RWPE1 (cell line): ENCODE measurements at places on chromosomes 7 and 10.

- DNase-seq: no peak
Measured at GRCh38 chr10:127115100-127115499, 81.3 kb downstream of the INSYN2A start.

DNA sequence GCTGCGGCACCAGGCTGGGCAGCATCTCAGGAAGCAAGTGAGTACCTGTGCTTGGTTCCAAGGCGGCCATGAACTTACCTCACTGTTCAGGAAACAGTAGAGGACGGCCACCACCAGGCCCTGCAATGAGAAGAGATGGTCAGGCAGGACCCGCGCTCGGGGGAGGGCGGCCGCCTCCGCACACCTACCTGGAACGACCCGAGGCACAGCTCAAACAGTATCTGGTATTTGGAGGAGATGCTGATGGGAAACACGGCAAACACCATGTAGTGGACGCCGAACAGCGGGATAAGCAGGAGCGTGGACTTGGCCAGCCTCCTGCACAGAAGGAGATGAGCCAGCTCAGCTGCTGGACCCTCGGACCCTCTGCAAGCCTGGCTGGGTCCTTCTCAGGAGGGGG is 112.9 kb downstream of the VIPR2 start:
- DNase-seq: no peak

GRCh38 chr10:15763006-15763405 is 43.3 kb upstream of the ITGA8 start:
- no peak for DNase-seq

DNA sequence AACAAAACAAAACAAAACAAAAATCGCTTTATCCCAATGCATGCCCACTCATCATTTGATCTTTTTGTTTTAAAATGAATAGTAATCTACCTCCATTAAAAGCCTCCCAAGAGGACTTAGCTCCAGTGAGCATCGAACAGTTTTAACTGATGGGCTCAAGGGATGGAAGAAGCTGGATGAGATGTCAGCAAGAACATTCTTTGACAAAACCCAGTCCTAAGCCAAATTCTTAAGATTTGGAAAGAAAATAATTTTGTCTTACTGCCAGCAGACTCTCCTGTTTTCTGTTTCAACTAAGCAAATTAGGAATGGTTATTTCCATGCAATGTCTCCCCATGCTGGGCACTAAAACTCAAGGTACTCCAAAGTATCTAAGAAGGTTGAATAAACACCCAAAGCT is 127.3 kb downstream of the RNLS start:
- DNase-seq: no peak

GRCh38 chr10:110163192-110163773 is 44.1 kb upstream of the MXI1 start:
- DNase-seq: no peak

DNA sequence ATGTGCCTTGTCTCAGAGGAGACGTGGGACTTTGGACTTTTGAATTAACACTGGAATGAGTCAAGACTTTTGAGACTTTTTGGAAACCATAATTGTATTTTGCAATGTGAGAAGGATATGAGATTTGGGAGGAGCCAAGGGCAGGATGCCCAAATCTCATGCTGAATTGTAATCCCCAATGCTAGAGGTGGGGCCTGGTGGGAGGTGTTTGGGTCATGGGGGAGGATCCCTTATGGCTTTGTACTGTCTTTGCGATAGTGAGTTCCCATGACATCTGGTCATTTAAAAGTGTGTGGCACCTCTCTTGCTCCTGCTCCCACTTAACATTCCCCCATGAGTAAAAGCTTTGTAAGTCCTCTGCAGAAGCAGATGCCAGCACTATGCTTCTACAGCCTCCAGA is 39.2 kb downstream of the DNAJC9 start:
- no peak for DNase-seq

GRCh38 chr10:90960355-90960814 is 39.5 kb upstream of the ANKRD1 start:
- DNase-seq: peak; percentile 48

- DNase-seq: no peak
Measured at GRCh38 chr7:22712999-22713398, 14.0 kb upstream of the IL6 start.

DNA sequence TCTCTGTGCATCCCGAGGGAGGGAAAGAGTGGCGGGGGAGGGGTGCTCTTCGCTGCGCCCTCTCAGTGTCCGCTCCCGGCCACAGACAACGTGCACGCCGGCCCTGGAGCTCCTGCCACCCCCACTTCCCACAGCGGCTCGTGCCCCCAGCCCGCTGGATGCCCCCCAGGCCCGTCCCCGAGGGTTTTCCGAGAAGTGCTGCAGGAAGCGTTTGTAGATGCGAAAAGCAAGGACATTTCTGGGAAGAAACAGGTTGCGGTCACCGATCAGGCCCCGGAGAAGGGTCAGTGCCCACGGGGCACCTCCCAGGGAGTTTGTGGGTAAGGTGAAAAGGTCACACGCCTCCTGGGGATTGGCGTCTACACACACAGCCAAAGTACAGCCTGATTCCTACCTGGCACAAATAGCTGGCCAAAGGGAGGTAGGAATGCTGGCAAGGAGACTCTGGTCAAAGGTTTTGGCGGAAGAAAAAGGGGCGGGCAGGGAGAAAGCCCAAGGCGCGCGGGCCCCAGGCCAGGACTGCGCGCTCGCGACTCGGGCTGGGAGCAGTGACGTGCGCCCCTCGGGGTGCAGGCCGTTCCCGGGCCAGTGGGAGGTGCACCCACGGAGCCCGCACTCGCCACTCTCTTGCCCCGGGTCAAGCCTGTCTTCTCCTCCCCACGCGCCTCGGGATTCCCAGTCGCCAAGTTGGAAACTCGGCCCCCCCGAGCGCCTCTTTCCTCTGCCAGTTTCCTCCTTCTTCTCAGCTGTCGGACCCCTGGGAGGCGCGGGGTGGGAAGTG is 1.5 kb upstream of the NRP1 start:
- DNase-seq: peak; percentile 50

DNA sequence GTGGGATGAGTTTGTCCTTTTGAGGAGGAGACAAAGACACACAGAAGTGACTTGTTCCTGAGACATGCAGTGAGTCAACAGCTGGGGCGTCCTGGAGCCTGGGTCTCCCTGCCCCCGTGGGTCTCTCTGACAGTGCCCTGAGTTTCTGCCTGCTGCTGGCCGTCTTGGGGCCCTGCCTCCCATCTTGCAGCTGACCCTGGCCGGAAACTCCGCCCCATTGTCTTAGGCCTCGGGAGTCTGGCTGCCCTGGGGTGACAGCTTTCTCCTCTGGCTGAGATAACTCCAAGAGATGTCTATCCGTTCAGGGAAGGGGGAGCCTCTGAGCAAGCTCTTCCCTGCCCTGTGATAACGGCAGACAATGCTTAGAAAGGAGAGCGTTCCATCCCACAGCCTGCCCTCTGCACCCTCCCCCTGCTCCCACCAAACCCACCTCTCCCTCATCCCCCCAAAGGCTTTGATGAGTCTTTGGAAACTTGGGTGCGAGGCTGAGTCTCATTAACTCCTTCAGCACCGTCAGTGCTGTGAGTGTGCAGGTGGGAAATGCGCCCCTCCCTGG is 69.5 kb upstream of the PODXL start:
- DNase-seq: peak; percentile 37

DNA sequence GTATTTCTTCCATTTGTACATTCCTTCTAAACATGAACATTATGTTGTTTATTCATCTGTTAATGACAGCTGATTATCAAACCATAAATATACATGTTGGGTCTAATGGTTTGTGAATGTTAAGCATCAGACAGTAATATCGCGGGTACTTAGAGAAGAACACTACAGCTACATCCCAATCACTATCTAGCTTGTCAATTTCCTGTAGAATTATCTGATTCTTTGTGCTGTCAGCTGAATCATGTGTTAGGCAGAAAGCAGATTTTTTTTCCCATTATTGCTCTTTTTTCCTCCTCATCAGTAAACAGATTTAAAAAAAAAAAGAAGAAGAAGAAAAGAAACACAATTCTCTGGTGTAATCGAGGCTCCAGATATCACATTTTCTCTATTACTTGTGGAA is 183.6 kb upstream of the CTBP2 start:
- no peak for DNase-seq

- DNase-seq: no peak
Measured at GRCh38 chr7:46741938-46742540, 821.0 kb upstream of the IGFBP3 start.

DNA sequence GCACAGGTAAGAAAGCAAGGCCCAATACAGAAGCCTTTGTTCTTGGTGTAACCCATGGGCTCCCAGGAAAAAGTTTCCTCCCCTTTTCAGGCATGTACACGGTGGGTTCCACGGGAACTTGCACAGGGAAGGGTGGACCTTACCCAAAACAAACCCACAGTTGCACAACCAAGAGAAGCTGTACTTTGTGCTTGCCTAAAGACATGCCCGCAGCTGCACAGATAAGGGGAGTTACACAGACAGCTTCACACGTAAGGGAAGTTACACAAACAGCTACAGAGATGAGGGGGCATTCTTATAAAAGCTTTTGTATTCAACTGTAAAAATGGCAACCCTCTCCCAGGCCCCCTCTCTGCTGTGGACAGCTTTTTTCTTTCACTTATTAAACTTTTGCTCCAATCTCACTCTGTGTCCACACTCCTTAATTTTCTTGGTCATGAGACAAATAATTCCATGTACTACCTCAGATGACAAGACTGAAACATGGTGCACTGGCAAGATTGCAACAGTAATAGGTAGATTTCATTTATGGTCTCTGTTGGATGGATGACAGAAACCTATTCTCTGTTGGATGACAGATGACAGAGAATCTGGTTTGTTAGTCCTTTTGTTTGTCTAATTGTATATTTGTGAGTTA is 72.9 kb downstream of the ATE1 start:
- no peak for DNase-seq

DNA sequence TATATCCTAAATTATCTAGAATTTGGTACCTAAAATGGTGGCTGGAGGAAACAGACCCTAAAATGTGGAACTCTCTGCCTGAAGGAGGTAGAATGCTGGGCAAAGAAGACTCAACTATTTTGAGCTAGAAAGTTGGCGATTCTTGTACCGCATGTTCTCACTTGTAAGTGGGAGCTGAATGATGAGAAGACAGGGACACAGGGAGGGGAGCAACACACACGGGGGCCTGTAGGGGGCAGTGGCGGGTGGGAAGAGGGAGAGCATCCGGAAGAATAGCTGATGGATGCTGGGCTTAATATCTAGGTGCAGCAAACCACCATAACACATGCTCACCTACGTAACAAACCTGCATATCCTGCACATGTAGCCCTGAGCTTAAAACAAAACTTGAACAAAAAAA is 250.6 kb downstream of the CALN1 start:
- no peak for DNase-seq

DNA sequence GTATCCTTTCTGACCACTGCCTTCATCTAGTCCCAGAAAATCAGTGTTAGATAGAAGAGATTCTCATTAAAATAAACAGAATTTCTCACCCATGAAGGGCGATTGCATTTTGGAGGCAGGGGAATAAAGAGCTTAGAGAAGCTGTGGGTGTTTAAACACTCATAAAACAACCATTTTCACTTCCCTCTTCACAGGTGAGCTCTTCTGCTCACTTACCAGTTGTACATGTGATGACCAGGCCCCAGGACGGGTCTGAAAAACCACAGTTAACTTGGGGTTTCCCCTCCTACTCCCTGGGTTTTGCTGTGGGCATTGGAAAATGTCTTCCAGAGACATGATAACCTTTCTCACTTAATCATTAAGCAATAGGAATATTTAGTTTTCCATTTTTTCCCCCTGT is 411.6 kb upstream of the DPP6 start:
- no peak for DNase-seq

GRCh38 chr7:69817121-69817520 is 218.8 kb downstream of the AUTS2 start:
- DNase-seq: no peak

- DNase-seq: peak; percentile 73
Measured at GRCh38 chr10:28291881-28292297, 11.0 kb downstream of the MPP7 start.

- DNase-seq: no peak
Measured at GRCh38 chr7:35386816-35387706, 133.2 kb upstream of the TBX20 start.

DNA sequence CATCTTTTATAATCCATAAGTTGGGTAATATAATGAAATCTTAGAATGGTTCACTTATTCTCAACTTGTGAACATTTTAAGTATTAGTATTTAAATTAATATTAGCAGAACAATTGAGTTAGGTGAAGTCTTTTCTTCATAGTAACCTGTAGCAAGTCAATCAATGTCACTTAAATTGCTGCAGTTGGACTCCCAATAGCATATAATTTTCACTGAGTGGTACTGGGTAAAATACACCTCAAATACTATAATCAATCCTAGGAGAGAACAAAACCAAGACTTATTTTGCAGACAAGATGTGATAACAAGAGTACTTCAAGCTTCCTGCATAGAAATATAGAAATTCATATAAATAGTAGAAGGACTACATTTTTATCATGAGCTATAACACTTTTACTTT is 677.9 kb upstream of the LRRN3 start:
- no peak for DNase-seq

DNA sequence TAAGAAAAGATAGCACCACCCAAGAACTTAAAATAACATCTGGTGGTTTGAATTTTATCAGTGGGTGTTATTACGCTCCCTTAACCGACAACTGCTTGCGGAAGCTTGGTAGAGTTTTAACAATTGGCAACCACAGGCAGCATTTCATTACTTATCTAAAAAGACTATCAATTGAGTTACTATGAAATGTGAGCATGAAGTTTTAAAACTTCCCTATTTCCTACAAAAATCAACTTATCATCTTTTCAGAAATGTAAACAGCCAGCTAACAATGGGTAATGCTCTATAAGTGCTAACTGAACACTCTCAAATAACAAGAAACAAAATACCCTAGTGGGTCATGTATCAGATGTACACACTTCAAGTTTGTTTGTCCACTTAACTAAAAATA is 68.8 kb downstream of the OSBPL3 start:
- no peak for DNase-seq

GRCh38 chr10:3946234-3947229 is 161.5 kb upstream of the KLF6 start:
- no peak for DNase-seq

DNA sequence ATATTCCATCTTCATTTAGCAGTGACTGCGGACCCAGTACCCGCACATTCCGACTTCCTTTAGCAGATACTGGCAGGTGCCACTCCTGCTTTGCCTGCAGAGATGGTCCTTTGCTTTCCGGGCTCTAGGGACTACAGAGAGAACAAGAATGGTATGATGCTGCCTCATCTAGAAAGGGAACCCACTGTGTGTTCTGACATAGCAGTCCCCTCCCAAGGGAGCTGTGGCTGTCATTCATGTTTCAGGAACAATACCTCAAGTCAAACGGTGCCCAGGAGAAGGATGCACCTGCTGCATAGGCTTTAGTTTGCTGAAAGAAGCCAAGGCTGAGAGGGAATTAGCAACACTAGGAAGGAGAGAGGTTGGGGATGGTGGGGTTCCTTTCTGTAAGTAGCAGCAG is 15.9 kb upstream of the TMEM72 start:
- DNase-seq: no peak
